ENCODE measurements at places on chromosomes 5 and 9. TPM values are rescaled to one million over a fixed set of nuclear protein-coding genes. Genes with fewer than 3 reads are reported as not detected.

- DNase-seq = no peak
Measured at GRCh38 chr5:140251527-140251973, 51.4 kb downstream of the PFDN1 start.

- DNase-seq = no peak
Measured at GRCh38 chr5:120527251-120527650, 63.2 kb downstream of the PRR16 start.

- DNase-seq = no peak
Measured at GRCh38 chr9:108463932-108464606, 391.7 kb downstream of the ACTL7B start.

Gene SH3TC2
- polyA plus RNA-seq = 1.0 TPM

Gene STING1
- polyA plus RNA-seq = 37.1 TPM

Measured in left renal cortex interstitium (tissue), 4 donors.